ENCODE measurements at places on chromosomes 12 and 14. TPM values are rescaled to one million over a fixed set of nuclear protein-coding genes. Genes with fewer than 3 reads are reported as not detected.

- DNase-seq: no peak
- H3K4me1 ChIP-seq: no peaks in the 10 kb centered on the region
- H3K36me3 ChIP-seq: no peaks in the 10 kb centered on the region
- no peaks in the 10 kb centered on the region for H3K27me3 ChIP-seq
- no peak overlapping the region for H3K4me3 ChIP-seq
Observed at GRCh38 chr14:104227806-104228205, 89.4 kb downstream of the KIF26A start.

- H3K4me1 ChIP-seq: no peaks in the 10 kb centered on the region
- H3K27me3 ChIP-seq: no peaks in the 10 kb centered on the region
- no peak for DNase-seq
- no peaks in the 10 kb centered on the region for H3K36me3 ChIP-seq
Observed at GRCh38 chr12:237026-237815, 23.3 kb upstream of the SLC6A12 start.

DNA sequence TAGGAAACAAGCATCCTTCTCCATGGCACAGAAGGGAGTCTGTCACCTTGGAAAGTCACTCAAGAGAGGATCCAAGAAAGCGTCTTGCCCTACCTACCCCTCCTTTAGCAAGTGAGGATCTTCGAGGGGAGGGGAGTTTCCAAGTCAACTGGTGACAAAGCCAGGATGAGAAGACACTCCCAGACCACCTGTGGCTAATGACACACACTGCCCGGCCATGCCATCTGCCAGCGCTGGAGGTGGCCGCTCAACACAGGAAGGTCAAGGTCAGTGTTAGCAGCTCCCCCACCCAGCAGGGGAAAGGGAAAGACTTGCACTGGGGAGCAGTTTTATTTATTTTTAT is 41.3 kb downstream of the ELK3 start:
- H3K36me3 ChIP-seq: peaks cover 48% of the 10 kb centered on the region
- DNase-seq: no peak
- no peak overlapping the region for H3K4me3 ChIP-seq
- H3K27me3 ChIP-seq: no peaks in the 10 kb centered on the region
- peaks cover 74% of the 10 kb centered on the region for H3K4me1 ChIP-seq

- no peaks in the 10 kb centered on the region for H3K4me1 ChIP-seq
- H3K27ac ChIP-seq: no peak overlapping the region
- no peaks in the 10 kb centered on the region for H3K27me3 ChIP-seq
- no peak for DNase-seq
- H3K4me3 ChIP-seq: no peak overlapping the region
Observed at GRCh38 chr14:80101835-80102234, 109.5 kb downstream of the DIO2 start.

GRCh38 chr12:132471011-132471857 is 18.7 kb upstream of the FBRSL1 start:
- no peaks in the 10 kb centered on the region for H3K27me3 ChIP-seq
- no peak overlapping the region for H3K4me3 ChIP-seq
- DNase-seq: no peak
- H3K4me1 ChIP-seq: no peaks in the 10 kb centered on the region
- no peaks in the 10 kb centered on the region for H3K36me3 ChIP-seq

Gene THAP2
- total RNA-seq: 4.4 TPM

GRCh38 chr14:94670692-94671285 is 58.6 kb downstream of the SERPINA3 start:
- DNase-seq: no peak
- H3K4me3 ChIP-seq: no peak overlapping the region
- H3K27me3 ChIP-seq: no peaks in the 10 kb centered on the region

Gene SLCO1B1
- not detected for total RNA-seq

GRCh38 chr12:98389593-98389992 is 125.8 kb upstream of the TMPO start:
- H3K4me3 ChIP-seq: no peak overlapping the region
- no peaks in the 10 kb centered on the region for H3K4me1 ChIP-seq
- H3K36me3 ChIP-seq: no peaks in the 10 kb centered on the region
- H3K27ac ChIP-seq: no peak overlapping the region
- H3K27me3 ChIP-seq: peaks cover 1% of the 10 kb centered on the region
- DNase-seq: no peak

DNA sequence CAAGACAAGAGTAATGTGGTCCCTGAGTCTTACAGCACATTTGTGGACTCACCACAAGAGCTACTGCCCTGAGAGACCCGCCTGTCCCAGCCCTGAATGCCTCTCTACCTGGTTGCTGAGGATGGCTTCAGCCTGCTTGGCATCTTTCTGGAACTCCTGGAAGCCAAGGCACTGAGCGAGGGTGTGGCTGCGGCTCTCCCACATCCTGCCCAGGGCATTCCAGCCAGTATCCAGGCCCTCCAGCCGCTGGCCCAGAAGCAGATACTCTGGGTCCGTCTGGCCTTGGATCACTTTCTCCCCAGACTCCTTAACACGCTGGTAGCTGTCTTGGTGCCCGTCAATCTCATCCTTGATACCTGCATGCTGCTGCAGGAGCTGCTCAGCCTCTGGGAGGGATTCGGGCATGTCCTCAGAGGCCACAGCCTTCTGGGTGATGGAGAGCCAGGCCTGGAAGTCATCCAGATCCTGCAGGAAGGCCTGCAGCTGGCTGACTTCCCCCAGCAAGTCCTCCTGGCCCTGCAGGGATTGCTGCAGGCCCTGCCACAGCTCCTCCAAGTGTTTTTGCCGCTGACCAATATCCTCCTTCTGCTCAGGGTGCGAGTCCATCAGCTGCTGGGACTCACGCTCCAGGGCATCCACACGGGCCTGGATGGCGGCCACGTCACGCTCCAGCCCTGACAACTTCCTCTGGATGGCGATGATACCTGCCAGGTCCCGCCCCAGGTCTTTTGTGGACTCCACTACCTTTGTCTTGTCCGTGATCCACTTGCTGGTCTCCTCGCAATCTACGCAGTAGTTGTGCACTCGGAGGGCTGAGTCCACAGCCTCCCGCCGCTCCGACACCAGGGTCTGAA is 82.3 kb downstream of the PLEKHG3 start:
- H3K27ac ChIP-seq: no peak overlapping the region
- no peaks in the 10 kb centered on the region for H3K27me3 ChIP-seq
- peak; percentile 45 for DNase-seq

GRCh38 chr14:74065746-74066575 is 18.3 kb downstream of the ALDH6A1 start:
- peaks cover 30% of the 10 kb centered on the region for H3K4me1 ChIP-seq
- peak; percentile 39 for DNase-seq
- no peak overlapping the region for H3K27ac ChIP-seq
- H3K36me3 ChIP-seq: peaks cover 2% of the 10 kb centered on the region
- H3K27me3 ChIP-seq: no peaks in the 10 kb centered on the region

DNA sequence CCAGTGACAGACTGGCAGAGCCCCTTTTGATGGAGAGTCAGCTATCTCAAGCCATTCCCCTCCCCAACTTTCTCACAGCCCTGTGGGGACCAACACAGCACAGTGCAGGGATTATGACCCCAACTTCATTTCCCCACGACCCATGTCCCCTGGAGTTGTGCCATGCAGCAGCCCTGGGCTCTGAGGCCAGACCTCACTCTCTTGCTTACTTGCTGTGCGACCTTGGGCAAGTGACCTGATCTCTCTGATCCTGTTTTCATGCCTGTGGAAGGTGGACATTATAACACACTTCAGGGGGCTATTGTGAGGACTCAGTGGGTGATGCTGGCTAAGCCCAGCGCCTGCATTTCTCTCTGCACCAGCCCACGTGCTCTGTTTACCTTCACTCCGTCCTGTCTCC is 14.1 kb downstream of the OTUB2 start:
- DNase-seq: no peak
- H3K4me1 ChIP-seq: no peaks in the 10 kb centered on the region
- no peaks in the 10 kb centered on the region for H3K36me3 ChIP-seq
- H3K4me3 ChIP-seq: no peak overlapping the region
- no peaks in the 10 kb centered on the region for H3K27me3 ChIP-seq

- no peak overlapping the region for H3K4me3 ChIP-seq
- H3K4me1 ChIP-seq: no peaks in the 10 kb centered on the region
- no peaks in the 10 kb centered on the region for H3K36me3 ChIP-seq
- H3K27ac ChIP-seq: no peak overlapping the region
- peaks cover 2% of the 10 kb centered on the region for H3K27me3 ChIP-seq
Observed at GRCh38 chr14:34228650-34228976, 233.4 kb downstream of the SPTSSA start.

GRCh38 chr12:38646146-38646545 is 259.2 kb downstream of the CPNE8 start:
- H3K36me3 ChIP-seq: no peaks in the 10 kb centered on the region
- no peak overlapping the region for H3K27ac ChIP-seq
- no peak overlapping the region for H3K4me3 ChIP-seq

Gene TRHDE
- not detected for total RNA-seq

Gene SLC8B1
- total RNA-seq: 29.9 TPM

DNA sequence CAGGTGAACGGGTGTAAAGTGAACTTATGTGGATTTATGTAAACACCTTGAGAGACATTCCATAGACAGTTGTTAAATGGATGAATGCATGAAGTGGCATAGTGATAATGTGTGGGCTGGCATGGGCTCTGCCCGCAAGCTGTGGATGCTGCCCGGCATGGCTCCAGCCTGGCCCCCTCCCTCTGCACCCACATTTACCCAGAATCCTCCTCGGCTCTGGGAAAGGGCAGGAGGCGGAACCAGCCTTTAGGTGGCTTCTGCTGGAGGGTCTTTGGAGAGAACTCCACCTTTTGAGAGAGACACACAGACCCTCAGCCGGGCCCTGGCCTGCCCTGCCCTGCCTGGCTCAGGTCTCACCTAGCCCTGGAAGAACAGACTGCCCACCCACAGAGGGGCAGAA is 18.7 kb downstream of the RASAL1 start:
- H3K36me3 ChIP-seq: no peaks in the 10 kb centered on the region
- DNase-seq: no peak
- no peak overlapping the region for H3K27ac ChIP-seq
- no peaks in the 10 kb centered on the region for H3K4me1 ChIP-seq
- no peaks in the 10 kb centered on the region for H3K27me3 ChIP-seq
- no peak overlapping the region for H3K4me3 ChIP-seq

- no peak overlapping the region for H3K4me3 ChIP-seq
- H3K36me3 ChIP-seq: peaks cover 15% of the 10 kb centered on the region
- H3K27ac ChIP-seq: no peak overlapping the region
- peaks cover 8% of the 10 kb centered on the region for H3K4me1 ChIP-seq
Observed at GRCh38 chr14:55057919-55058318, 6.5 kb downstream of the MAPK1IP1L start.

DNA sequence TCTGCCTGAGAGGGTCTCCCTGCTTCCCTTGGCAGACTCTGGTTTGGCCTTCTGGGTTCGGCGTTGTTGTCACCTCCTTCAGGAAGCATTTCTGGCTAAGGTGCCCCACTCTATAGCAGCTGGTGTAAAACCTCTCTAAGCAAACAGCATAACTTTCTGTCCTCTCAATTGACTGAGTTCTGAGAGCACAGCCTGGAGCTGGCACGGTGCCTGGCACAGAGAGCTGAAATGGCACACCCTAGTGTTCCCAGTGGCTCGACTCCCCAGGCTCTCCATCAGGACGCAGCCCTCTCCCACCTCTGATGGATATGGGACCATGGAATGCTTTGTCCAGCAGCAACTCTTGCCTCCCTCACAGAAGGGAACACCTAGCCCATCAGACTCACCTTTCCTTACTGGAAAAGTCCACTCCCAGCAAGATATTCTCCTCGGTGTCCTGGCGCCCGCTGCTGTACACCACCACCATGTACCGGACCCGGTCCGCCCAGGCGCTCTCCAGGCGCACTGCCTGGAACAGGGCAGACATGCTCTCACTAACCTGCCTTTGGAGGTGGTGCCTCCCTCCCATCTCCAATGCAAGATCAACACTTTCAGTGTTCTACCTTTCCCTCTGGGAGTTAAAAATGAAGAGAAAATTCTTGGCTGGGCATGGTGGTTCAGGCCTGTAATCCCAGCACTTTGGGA is 40.6 kb downstream of the SSH1 start:
- peak overlapping the region; percentile 29 for H3K27ac ChIP-seq
- peaks cover 32% of the 10 kb centered on the region for H3K4me1 ChIP-seq
- H3K27me3 ChIP-seq: no peaks in the 10 kb centered on the region
- DNase-seq: no peak
- H3K36me3 ChIP-seq: peaks cover 18% of the 10 kb centered on the region
- H3K4me3 ChIP-seq: no peak overlapping the region

DNA sequence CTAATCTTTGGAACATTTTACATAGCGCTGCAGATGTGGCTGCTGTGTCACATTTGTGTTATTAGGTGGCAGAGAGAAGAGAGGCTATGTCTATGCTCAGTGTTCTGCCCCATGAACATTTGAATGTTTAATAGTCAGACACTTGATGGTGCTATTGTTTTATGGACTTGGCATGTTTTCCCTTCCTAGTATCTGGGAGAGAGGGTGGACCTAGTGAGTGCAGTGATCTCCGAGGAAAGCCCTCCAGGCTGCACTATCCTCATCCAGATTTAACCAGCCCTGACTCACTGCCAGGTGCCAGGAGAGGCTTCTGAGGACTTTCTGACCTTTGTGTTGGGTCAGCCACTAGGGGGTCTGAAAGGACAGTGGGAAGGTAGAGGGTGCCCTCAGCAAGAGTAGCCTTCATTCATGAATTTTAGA is 24.3 kb downstream of the ZFC3H1 start:
- no peak for DNase-seq
- H3K27me3 ChIP-seq: no peaks in the 10 kb centered on the region

Gene PAX9
- 0.44 TPM for total RNA-seq

Gene BCL11B
- total RNA-seq: 0.07 TPM

GRCh38 chr12:109741970-109742703 is 28.5 kb downstream of the FAM222A start:
- no peak overlapping the region for H3K27ac ChIP-seq
- H3K27me3 ChIP-seq: no peaks in the 10 kb centered on the region
- H3K4me3 ChIP-seq: no peak overlapping the region
- peaks cover 8% of the 10 kb centered on the region for H3K4me1 ChIP-seq

DNA sequence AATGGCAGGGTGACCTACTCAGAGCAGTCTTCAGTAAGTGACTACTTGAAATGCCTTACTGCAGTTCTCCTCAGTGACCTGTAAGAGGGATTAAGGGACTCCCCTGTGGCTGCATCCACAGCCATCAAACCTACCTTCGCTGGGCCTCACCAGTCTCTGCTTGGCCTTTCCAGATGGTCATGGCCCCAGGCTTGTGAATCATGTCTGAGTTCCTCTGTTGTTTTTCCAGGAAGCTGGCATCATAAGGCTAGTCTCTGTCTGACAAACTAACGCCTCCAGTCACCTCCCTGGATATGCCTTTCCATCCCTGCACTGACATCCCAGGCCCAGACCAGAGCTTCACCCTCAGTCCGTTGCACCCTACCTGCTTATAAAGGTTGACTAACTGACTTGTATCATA is 14.0 kb downstream of the RNASE2 start:
- H3K4me1 ChIP-seq: peaks cover 11% of the 10 kb centered on the region
- no peak overlapping the region for H3K4me3 ChIP-seq
- DNase-seq: no peak
- no peak overlapping the region for H3K27ac ChIP-seq
- no peaks in the 10 kb centered on the region for H3K36me3 ChIP-seq

GRCh38 chr14:63523735-63524426 is 19.3 kb downstream of the PPP2R5E start:
- no peak overlapping the region for H3K27ac ChIP-seq
- H3K36me3 ChIP-seq: no peaks in the 10 kb centered on the region
- H3K4me1 ChIP-seq: no peaks in the 10 kb centered on the region
- no peak overlapping the region for H3K4me3 ChIP-seq
- no peaks in the 10 kb centered on the region for H3K27me3 ChIP-seq

Gene MANSC4
- total RNA-seq: 0.65 TPM

- no peaks in the 10 kb centered on the region for H3K27me3 ChIP-seq
- H3K36me3 ChIP-seq: no peaks in the 10 kb centered on the region
- no peak overlapping the region for H3K27ac ChIP-seq
- H3K4me1 ChIP-seq: no peaks in the 10 kb centered on the region
- DNase-seq: no peak
Observed at GRCh38 chr14:88952901-88953300, 128.4 kb downstream of the TTC8 start.
